Activated CD8-positive, alpha-beta T cell treated with anti-CD3 and anti-CD28 coated beads for 36 hours (primary cell): ENCODE measurements at places on chromosomes 6 and 20. TPM values are rescaled to one million over a fixed set of nuclear protein-coding genes. Genes with fewer than 3 reads are reported as not detected.
A peak's percentile ranks its signal among the peaks of the same experiment; 100 is the strongest.

- DNase-seq, result peak; percentile 54
These were observed 67.3 kb upstream of the DDR1 start for GRCh38 chr6:30816791-30817739.

GRCh38 chr6:143611580-143611979, 66.2 kb upstream of the PHACTR2 start:
- no peak for DNase-seq

DNA sequence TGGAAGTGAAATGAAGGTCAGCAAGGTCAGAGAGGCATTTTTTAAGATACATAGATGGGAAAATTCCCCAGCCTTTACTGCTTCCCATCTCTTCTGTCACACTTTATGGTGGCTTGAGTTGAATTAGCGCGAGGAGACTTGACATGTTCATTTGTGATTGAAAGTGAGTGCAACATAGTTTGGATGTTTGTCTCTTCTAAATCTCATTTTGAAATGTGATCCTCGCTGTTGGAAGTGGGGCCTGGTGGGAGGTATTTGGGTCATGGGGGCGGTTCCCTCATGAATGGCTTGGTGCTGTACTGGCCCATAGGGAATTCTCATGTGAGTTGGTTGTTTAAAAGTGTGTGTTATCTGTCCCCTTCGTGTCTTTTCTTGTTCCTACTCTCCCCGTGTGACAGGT, 237.2 kb downstream of the CDKAL1 start:
- DNase-seq, result no peak

- no peak for DNase-seq
These were observed 36.0 kb downstream of the KIAA1755 start for GRCh38 chr20:38224531-38224930.

DNA sequence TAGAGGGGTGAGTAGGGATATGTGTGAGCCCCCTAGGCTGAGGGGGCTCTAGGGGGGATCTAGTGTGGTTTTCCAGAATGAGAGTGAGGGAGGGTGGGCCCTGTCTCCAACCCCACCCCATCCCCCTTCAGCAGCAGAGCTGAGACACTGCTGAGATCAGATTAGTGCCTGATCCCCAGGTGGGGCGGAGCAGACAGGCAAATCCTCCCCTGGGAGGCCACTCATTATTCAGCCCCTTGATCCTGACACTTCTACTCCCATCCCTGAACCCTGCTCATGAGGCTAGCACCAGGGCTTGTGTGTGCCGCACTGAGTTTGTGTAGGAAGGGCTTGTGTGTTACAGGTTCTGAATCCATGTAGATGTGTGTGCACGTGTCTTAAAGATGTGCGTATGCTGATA, 42.5 kb downstream of the SPDEF start:
- DNase-seq, result no peak

DNA sequence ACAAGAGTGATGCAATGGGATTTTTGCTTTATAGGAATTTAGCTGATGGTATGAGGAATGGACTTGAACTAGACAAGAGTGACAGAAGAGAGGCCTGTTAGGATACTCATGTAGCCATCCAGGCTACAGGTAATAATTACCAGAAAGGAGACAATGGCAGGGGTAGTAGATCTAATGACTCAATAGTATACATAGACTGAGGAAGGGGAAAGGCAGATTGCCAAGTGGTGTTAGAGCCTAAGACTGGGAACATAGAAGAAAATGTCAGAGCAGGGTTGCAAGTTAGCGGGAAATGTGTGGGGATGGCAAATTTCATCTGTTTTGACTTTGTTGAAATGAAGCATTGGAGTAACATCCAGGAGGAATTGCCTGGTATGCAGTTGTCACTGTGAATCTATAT, 295.6 kb downstream of the UTRN start:
- DNase-seq, result no peak

GRCh38 chr6:160215232-160215631, 43.4 kb downstream of the SLC22A2 start:
- no peak for DNase-seq

GRCh38 chr6:93453956-93454355, 34.6 kb upstream of the EPHA7 start:
- no peak for DNase-seq

DNA sequence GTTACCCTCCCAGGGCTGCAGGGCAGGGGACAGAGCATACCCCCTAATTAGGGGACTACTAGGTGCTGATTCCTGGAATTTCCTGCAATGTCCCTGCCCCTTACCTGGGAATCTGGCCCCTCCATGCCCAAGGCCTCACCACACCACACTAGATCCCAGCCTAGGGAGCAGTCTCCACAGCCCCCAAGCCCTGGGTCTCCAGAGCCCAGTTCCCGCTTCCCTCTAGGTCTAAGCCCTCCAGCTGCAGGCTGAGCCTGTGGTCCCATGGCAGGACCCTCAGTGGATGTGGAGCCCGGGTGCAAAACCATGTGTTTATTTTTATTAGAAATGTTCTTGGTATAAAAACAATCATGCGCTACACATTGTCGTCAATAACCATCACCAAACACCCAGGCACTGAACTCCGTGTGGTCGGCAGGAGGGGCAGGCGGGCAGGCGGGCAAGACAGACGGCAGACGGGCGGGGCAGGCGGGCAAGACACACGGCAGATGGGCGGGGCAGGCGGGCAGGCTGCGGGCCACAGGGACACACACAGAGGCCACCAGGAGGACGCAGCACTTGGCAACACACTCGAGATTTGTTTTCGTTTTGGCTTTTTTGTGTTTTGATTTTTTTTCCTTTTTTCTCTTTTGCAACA, 124.2 kb downstream of the GRM4 start:
- DNase-seq, result no peak

DNA sequence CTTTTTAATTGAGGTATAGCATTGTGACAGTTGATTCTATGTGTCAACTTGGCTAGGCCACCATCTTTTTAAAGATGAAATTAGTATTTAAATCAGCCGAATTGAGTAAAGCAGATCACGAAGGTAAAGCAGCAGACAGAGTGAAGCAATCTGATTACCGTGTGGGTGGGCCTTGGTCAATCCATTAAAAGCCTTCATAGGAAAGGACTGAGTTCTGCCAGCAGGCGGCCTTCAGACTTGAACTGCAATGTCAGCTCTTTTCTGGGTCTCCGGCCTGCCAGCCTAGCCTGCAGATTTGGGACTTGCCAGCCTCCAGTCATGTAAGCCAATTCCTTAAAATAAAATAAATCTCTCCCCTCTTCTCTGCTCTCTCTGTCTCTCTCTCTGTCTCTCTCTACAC, 22.4 kb upstream of the TGM2 start:
- no peak for DNase-seq

- peak; percentile 54 for DNase-seq
These were observed 802.9 kb downstream of the MAFB start for GRCh38 chr20:39885975-39886649.

GRCh38 chr20:50680105-50680960, 11.0 kb downstream of the RIPOR3 start:
- no peak for DNase-seq

- DNase-seq, result no peak
These were observed 59.7 kb downstream of the YTHDF1 start for GRCh38 chr20:63156221-63156671.

DNA sequence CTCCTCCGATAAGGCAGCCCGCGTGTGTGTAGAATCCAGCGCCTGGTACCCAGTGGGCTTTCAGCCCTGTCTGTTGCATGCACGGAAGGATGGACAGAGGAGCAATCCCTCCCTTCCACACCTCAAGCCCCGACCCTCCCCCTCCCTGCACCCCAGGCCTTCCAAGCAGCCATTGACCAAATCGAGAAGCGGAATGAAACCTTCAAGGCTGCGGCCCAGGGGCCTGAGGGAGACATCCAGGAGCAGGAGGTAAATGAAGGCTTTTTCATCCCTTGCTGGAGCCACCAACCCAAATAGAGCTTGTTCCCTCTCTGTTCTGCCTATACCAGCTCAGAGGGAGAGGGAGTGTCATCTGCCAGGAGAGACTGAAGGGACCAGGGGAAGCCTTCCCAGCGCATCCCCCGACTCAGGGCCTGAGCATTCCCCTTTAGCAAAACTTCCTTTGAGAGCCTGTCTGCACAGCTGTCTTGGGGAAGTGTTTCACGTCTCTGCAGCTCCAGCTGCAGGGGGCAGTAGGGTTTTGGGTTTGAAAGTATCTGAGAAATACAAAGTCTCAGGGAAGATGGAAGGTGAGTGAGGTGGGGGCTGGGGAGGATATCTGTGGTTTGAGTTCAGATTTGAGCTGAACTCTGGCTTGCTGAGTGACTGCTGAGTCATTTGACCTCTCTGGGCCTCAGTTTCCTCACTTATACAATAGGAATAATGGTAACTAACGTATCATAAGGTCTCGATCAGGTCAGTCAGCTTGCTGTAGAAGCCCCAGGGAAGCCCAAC, 16.1 kb downstream of the FGD2 start:
- peak; percentile 88 for DNase-seq

- DNase-seq, result peak; percentile 13
These were observed 63.0 kb upstream of the NCOA3 start for GRCh38 chr20:47438464-47439381.

The MOG gene
- total RNA-seq, result not detected

The RNF182 gene
- total RNA-seq, result not detected

The FLRT3 gene
- total RNA-seq, result not detected

The PACSIN1 gene
- 0.47 TPM for total RNA-seq

The GSTA3 gene
- total RNA-seq, result not detected

The NHLRC1 gene
- 0.18 TPM for total RNA-seq

The ZNF165 gene
- 3.5 TPM for total RNA-seq

The TREM2 gene
- not detected for total RNA-seq

The SDC4 gene
- 22.0 TPM for total RNA-seq

The FAM217A gene
- not detected for total RNA-seq

The DDX43 gene
- 0.16 TPM for total RNA-seq

The RIPOR2 gene
- total RNA-seq, result 88.3 TPM

The HLA-DQA1 gene
- total RNA-seq, result 3.9 TPM

The CFAP61 gene
- total RNA-seq, result not detected
